ENCODE measurements at places on chromosomes 5 and 9.

- no peak for DNase-seq
These were observed 439.6 kb downstream of the CSNK1G3 start for GRCh38 chr5:123951582-123951977.

DNA sequence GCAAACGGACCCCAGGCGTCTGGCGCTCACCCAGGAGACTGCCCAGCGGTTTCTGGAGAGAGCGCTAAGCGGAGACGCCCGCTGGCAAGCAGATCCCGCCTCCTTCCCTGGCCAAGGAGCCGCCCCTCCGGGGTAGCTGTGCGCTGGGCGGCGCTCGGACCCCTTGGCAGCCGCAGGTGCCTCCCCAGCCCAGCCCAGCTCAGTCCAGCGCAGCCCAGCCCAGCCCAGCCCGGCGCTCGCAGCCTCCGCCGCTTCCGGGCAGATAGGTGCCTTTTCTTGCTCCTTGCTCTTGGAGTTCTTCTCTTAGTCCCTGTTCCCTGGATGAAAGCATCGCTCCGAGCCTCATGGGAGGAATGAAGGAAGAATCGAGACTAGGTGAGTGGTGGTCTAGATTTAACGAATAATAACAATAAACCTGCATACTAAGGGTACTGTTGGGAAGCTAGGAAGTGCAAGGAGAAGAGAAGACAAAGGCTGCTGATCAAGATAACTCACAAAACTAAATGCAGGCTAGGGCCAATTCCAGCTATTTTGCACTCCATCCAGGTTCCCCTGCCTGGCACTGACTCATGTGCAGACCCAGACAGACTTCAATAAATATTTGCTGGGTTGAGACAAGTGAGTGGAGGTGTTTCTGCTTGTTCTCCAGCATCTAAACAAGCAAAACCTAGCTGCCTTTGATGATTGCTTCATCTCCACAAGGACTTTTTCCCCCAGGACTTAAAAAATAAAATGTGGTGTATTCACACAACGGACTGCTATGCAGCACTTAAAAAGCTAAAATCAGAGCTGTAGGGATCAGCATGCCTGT lies at the start of gene STK32A:
STK32A (plus strand) TSS at position 202 of the 811 bp plus-strand sequence. CDS start 4,609 bp downstream, outside the sequence.
- no peak for DNase-seq

DNA sequence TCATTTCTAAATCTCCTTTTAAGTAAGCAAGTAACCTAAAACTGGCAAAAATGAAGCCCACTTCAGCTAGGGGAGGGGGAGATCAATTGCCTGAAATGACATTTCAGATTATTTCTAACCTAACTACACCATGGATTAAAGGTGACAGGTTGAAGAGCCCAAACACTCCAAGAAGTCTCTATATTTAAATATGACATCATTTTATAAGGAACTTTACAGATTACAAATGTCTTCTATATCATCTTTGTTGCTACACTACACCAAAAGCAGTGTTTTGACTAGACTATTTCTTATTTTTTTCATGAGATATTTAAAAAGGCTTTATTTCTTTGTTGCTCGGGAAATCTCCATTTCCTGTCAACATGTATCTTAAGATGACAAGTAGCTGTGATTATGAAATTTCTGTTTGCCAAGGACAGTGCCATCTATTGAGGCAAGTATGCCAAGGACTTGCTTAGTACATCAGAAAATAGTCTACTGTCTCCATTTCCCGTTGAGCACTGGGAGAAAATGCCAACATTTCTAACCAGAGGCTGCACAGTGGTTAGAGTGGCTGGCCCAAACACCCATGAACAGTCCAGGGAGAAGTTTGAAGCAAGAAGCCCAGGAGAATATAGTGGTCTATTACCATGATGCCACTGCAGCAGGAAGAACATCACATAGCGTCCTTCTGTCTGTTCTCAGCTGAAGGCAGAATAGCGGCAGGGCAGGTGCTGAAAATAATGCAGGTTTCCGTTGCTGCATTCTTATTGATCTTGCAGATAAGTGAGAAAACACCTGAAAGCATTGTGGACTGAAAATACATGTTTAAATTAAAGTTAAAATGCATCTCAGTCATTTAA lies 93.4 kb upstream of the ITGA2 start:
- no peak for DNase-seq

DNA sequence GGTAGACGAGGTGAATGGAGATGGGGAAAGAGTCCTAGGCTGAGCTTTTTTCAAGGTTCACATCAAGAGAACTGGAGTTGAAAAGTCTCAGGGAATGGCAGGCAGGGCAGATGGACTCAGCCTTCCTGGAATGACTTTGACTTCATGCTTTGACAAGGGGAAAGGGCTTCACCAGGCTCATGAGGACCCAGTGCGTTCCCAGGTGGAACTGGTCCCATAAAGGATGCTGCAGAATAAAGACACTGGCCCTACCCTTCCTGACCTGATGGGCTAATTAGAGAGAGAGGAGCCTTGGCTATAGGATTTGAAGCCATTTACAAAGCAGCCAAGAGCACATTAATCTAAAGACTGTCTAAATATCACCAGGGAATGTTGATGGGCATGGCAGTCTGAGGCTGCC lies 63.8 kb downstream of the IL31RA start:
- no peak for DNase-seq

DNA sequence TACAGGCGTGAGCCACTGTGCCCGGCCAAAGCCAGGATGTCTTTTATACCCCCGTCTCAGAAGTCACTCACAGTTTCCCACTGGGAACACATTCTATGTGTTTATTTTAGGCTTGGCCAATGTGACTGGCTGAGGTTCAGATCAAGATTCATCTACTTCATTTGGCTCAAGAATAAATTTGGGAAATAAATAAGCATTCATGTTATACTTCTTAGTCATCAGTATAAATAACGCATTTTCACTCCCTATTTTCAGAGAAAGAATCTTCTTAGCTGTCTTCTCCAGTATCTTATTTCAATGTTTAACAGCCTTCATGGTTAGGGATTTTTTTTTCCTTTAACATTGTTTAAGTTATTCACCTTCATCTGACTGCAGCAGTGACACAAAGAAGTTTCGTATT lies 11.8 kb downstream of the S100Z start:
- DNase-seq, result no peak
